ENCODE measurements at places on chromosomes 7 and 10. TPM values are rescaled to one million over a fixed set of nuclear protein-coding genes. Genes with fewer than 3 reads are reported as not detected.
A peak's percentile ranks its signal among the peaks of the same experiment; 100 is the strongest.

KRIT1 gene
- total RNA-seq = 98.4 TPM

CTAGE8 gene
- total RNA-seq = 6.3 TPM

EBF3 gene
- total RNA-seq = 1.5 TPM

THSD7A gene
- total RNA-seq = 9.9 TPM

DNA sequence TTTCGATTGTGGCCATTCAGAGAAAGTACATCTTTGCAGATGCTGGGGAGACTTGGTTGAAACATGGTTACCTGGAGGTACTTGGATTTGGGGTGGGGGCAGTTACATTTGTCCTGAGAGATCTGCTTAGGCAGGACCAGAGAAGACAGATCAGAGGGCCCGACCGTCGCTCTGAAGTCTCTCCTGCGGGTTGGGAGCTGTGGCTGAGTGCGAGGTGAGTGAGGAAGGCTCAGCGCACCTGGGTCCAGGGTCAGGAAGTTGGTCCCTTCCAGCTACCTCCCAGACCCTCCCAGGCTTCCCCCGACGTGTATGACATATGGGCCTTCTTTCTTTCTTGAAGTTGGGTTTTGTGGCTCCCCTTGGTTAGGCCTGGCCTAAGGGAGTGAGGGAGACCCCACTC lies 56.3 kb downstream of the LHPP start:
- no peak overlapping the region for H3K27ac ChIP-seq
- H3K36me3 ChIP-seq = no peaks in the 10 kb centered on the region
- no peaks in the 10 kb centered on the region for H3K27me3 ChIP-seq
- no peak for DNase-seq
- H3K4me1 ChIP-seq = no peaks in the 10 kb centered on the region

- no peaks in the 10 kb centered on the region for H3K36me3 ChIP-seq
- no peak overlapping the region for H3K27ac ChIP-seq
- H3K27me3 ChIP-seq = no peaks in the 10 kb centered on the region
- H3K4me1 ChIP-seq = no peaks in the 10 kb centered on the region
Measured at GRCh38 chr7:112331492-112331891, 118.8 kb upstream of the IFRD1 start.

DNA sequence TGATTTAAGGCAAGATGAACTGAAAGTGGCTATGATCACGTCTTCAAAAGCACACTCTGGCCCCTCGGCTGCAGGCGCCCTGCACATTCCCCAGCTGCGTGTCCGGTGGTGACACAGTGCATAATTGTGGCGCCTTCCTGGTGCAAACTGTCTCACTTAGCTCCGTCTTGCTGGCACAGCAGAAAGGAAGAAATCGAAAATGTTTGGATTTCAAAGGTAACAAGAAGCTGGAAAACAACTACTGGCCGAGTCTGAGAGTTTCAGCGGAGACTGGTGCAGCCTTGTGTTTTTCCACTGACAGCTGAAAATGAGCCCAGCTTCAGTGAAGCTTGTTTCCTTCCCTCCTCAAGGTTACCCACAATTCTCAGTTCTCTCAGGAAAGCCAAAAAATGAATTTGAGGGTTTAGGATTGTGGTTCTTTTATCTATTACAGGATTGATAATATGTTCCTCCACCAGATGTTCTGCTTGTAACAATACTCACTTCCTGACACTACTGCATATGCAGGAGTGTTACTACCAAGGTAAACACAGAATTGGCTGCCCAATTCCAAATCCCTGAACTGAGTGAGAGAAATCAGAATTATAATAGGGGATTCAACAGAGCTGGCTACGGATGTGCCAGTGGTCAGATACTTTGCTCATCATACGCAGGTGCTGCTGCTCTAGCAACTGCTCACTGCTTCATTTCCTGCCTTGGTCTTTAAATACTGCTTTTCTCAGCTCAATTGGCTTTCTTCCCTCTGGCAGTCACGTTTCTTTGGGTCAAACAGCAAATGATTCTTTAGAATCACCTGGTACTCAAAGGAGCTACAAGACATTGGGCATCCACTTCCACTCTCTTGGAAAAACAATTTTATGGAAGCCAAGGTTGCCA lies 63.7 kb downstream of the TRUB1 start:
- DNase-seq = no peak
- H3K27ac ChIP-seq = no peak overlapping the region
- peak overlapping the region; percentile 6 for H3K4me3 ChIP-seq
- no peaks in the 10 kb centered on the region for H3K4me1 ChIP-seq

GRCh38 chr10:123043409-123043925 lies 34.7 kb downstream of the ACADSB start:
- no peak overlapping the region for H3K27ac ChIP-seq
- no peaks in the 10 kb centered on the region for H3K4me1 ChIP-seq
- DNase-seq = peak; percentile 51
- H3K4me3 ChIP-seq = no peak overlapping the region
- no peaks in the 10 kb centered on the region for H3K36me3 ChIP-seq

- H3K4me1 ChIP-seq = no peaks in the 10 kb centered on the region
- H3K27ac ChIP-seq = no peak overlapping the region
- H3K27me3 ChIP-seq = no peaks in the 10 kb centered on the region
- no peak for DNase-seq
- no peaks in the 10 kb centered on the region for H3K36me3 ChIP-seq
Measured at GRCh38 chr7:26574476-26574875, 282.8 kb downstream of the SNX10 start.

GRCh38 chr7:152902054-152902453 lies 142.5 kb downstream of the ACTR3B start:
- H3K27ac ChIP-seq = no peak overlapping the region
- H3K4me1 ChIP-seq = no peaks in the 10 kb centered on the region
- no peaks in the 10 kb centered on the region for H3K36me3 ChIP-seq
- H3K4me3 ChIP-seq = no peak overlapping the region

DNA sequence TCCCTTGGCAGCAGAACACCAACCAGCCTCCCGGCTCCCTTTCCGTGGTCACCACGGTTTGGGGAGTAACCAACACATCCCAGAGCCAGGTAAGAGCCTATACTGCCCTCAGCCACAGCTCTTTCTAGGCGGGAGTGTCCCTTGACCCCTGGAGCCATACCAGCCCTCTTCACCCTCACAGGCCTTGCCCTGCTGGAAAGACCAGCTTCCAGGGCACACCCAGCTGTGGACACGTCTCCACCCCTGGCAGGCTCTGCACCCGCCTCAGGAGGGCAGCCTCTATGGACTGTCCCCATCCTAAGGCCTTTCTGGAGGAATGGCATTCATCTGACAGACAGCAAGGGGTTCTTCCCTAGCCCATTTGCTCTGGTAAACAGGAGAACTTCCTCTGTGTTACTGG lies 57.5 kb upstream of the PPIF start:
- no peaks in the 10 kb centered on the region for H3K36me3 ChIP-seq
- no peaks in the 10 kb centered on the region for H3K27me3 ChIP-seq
- no peaks in the 10 kb centered on the region for H3K4me1 ChIP-seq
- H3K4me3 ChIP-seq = no peak overlapping the region

DNA sequence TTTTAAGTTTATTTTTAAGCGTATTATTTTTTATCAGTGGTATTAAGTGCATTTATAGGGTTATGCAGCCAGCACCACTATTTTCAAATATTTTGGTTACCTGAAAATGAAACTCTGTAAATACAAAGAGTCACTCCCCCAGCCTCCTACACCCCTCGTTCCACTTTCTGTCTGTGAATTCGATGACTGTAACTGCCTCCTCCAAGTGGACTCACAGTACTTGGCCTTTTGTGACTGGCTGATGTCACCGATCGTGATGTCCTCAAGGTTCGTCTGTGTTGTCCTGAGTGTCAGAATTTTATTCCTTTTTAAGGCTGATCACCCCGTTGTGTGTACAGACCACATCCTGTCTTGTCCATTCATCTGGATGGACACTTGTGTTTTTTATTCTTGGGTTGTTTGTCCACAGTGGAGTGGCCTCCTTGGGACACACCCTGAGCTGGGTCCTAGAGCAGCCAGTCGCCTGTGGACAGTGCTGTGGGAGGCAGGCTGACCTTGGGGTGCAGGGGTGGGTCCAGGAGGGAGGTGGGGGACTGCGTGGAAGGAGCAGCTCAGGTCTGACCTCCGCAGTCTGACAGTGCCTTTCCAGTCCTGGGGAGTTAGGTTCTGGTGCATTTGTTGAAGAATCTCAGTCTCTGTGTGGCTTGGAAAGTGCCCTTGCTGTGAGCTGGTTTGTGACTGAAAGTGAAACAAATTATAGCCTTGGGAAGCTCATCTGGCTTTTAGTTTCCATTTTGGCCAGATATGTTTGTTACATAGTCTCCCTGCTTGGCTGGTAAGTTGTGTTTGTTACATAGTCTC lies 6.9 kb downstream of the MTG1 start:
- H3K27me3 ChIP-seq = no peaks in the 10 kb centered on the region
- no peak for DNase-seq
- no peaks in the 10 kb centered on the region for H3K36me3 ChIP-seq
- no peak overlapping the region for H3K4me3 ChIP-seq

- no peak for DNase-seq
- H3K36me3 ChIP-seq = no peaks in the 10 kb centered on the region
- no peak overlapping the region for H3K4me3 ChIP-seq
Measured at GRCh38 chr10:5234106-5234860, 37.6 kb downstream of the AKR1C4 start.

- no peaks in the 10 kb centered on the region for H3K27me3 ChIP-seq
- no peaks in the 10 kb centered on the region for H3K4me1 ChIP-seq
- no peaks in the 10 kb centered on the region for H3K36me3 ChIP-seq
- H3K4me3 ChIP-seq = no peak overlapping the region
- no peak overlapping the region for H3K27ac ChIP-seq
- DNase-seq = no peak
Measured at GRCh38 chr10:126243971-126244370, 144.3 kb downstream of the ADAM12 start.

GRCh38 chr7:47808321-47808720 lies 139.9 kb downstream of the PKD1L1 start:
- H3K36me3 ChIP-seq = no peaks in the 10 kb centered on the region
- H3K4me1 ChIP-seq = peaks cover 6% of the 10 kb centered on the region
- H3K4me3 ChIP-seq = no peak overlapping the region
- no peak for DNase-seq

GRCh38 chr7:43501870-43502269 lies 81.0 kb upstream of the STK17A start:
- H3K27me3 ChIP-seq = no peaks in the 10 kb centered on the region
- H3K36me3 ChIP-seq = no peaks in the 10 kb centered on the region
- no peak for DNase-seq
- no peak overlapping the region for H3K4me3 ChIP-seq

- H3K4me1 ChIP-seq = no peaks in the 10 kb centered on the region
- DNase-seq = no peak
- no peaks in the 10 kb centered on the region for H3K36me3 ChIP-seq
- H3K4me3 ChIP-seq = no peak overlapping the region
- no peak overlapping the region for H3K27ac ChIP-seq
Measured at GRCh38 chr10:17792991-17793390, 16.2 kb upstream of the MRC1 start.

DNA sequence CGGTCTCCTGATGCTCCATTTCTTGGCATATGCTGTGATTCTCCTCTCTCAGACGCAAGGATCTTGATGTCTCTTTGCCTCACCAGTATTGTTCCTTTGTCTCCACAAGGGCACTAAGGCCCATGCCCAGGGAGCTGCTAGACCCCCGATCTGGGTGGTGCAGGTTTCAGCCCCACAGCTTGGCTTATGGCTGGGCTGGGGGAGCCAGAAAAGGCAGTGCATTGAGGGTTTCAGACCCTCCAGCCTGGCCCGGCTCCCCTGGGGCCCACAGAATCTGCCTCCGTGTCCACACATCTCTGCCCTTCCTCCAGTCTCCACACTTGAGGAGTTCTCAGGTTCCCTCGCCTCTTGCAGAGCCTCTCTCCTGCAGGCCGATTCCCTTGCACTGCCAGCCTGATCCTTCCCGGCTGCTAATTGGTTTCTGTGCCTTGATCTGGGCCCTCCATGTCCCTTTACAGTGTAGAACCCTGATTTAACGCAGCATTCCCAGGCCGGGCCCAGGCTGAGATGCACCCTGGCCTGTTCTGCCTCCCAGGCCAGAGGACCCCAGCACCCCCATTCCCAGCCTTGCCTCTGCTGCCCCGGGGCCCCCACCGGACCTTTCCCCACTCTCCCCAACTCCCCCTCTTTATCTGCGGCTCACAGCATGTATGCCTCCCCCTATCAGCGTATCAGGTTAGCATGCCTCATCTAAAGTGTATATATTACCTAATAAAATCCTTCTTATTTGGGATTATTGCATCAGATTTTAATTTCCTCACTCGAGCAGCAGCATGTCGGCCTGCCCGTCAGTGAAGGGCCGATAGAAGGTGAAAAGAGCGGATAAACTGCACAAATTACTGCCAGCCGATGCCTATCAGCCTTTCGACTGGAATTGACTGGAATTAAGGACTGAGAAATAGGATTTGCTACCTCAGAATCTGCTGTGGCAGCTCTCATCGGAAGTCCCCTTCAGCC lies 145.7 kb downstream of the C10orf105 start:
- H3K27me3 ChIP-seq = no peaks in the 10 kb centered on the region
- no peaks in the 10 kb centered on the region for H3K4me1 ChIP-seq
- no peak overlapping the region for H3K4me3 ChIP-seq
- H3K27ac ChIP-seq = no peak overlapping the region
- no peak for DNase-seq

GRCh38 chr10:98088186-98088971 lies 46.1 kb upstream of the R3HCC1L start:
- H3K36me3 ChIP-seq = no peaks in the 10 kb centered on the region
- no peak overlapping the region for H3K4me3 ChIP-seq
- DNase-seq = no peak

- H3K36me3 ChIP-seq = no peaks in the 10 kb centered on the region
- no peaks in the 10 kb centered on the region for H3K27me3 ChIP-seq
- no peak for DNase-seq
- H3K4me3 ChIP-seq = no peak overlapping the region
- no peaks in the 10 kb centered on the region for H3K4me1 ChIP-seq
Measured at GRCh38 chr7:66539264-66539623, 89.4 kb upstream of the KCTD7 start.

DNA sequence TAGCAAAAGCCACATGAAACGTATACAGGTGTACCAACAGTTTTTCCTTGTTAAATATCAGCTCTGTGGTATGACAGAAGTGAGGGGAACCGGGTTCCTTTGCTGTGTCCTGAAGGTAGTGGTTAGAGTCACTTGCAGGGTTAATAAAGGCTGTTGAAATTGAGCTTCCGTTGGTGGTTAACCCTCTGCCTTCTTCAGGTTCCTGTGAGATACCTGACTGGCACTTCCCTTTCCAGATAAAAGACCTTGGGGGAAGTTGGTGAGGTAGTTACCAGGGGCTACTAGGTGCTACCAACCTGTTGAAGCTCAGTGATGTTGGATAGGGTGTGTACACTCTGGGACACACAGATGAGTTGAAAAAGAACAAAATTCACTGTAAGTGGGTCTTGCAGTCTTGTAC lies 384.1 kb downstream of the GATA3 start:
- H3K4me1 ChIP-seq = no peaks in the 10 kb centered on the region
- H3K4me3 ChIP-seq = no peak overlapping the region
- no peak overlapping the region for H3K27ac ChIP-seq
- no peak for DNase-seq

- no peaks in the 10 kb centered on the region for H3K4me1 ChIP-seq
- H3K27me3 ChIP-seq = no peaks in the 10 kb centered on the region
- no peak for DNase-seq
Measured at GRCh38 chr10:110446954-110447608, 50.6 kb upstream of the DUSP5 start.

DNA sequence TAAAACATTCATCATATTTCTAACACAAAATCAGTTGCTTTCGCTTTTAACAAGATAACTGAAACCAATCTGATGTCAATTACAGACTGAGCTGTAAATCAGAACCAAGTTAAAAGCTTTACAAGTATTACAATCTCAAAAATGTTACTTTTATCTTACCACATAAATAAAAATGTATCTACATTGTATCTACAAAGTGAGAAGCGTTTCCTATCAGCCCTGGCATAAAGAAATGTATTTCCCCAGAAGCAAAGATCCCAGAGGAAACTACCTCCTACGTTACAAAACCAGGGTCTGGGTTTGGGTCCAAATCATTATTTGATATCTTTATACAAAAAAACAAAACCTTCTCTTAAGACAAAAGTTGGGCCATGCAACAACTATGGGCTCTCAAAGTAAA lies 2.6 kb downstream of the SMURF1 start:
- H3K4me3 ChIP-seq = no peak overlapping the region
- no peaks in the 10 kb centered on the region for H3K27me3 ChIP-seq
- no peak for DNase-seq
- H3K36me3 ChIP-seq = no peaks in the 10 kb centered on the region
